ENCODE measurements at places on chromosomes 12 and 14.

GRCh38 chr14:34027990-34028495 lies 77.2 kb upstream of the EGLN3 start:
- no peak for DNase-seq

- DNase-seq, result no peak
Measured at GRCh38 chr14:105487986-105488777, 1.5 kb downstream of the CRIP1 start.

DNA sequence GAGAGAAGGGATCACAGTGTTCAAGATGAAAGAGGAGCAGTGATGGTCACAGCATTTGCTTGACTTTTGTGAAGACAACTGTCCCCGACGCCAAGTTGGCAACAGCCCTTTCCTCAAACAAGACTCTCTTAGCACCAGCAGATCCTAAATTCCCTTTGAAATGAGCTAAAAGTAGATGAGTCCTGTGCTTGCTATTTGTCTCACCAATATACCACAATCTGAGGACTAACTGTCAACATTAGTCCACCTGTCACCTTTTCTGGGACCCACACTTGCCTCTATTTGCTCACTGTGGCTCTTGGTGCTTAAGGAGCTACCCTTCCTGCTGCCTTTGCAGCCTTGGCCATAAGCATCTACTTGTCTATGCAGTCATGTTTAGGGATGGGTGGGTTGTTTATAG lies 47.4 kb upstream of the COL2A1 start:
- DNase-seq, result no peak

GRCh38 chr12:77999074-77999715 lies 168.5 kb downstream of the NAV3 start:
- DNase-seq, result no peak

GRCh38 chr12:3803865-3804472 lies 51.1 kb upstream of the CRACR2A start:
- DNase-seq, result peak; percentile 75

- no peak for DNase-seq
Measured at GRCh38 chr14:89675590-89675989, 258.6 kb upstream of the FOXN3 start.

DNA sequence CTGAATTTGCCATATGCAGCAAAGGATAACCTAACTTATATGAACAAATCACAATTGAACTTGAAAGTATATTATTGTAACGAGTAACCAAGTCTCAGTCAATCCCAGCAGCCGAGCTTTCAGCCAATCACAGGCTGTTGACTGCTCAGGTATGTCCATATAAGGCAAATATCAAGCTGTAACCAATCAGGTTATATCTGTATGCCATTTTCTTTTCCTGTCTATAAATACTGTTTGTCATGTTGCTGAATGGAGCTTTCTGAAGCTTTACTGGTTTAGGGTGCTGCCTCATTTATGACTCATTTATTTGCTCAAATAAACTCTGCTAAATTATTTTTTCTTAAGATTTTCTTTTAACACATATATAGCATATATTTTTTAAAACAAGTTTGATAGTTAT lies 1059.5 kb downstream of the GALC start:
- DNase-seq, result no peak

GRCh38 chr12:114063435-114063834 lies 97.3 kb upstream of the RBM19 start:
- DNase-seq, result no peak

DNA sequence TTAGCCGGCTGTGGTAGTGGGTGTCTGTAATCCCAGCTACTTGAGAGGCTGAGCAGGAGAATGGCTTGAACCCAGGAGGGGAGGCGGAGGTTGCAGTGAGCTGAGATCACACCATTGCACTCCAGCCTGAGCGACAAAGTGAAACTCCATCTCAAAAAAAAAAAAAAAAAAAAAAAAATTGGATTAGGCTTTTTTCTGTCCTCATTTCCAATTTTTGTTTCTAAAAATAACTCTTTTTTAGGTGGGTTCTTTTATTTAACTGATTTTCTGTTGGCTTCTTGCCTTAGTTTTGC lies 863.7 kb downstream of the LRFN5 start:
- DNase-seq, result no peak

GRCh38 chr14:103058164-103059055 lies 1.1 kb upstream of the CDC42BPB start:
- no peak for DNase-seq

GRCh38 chr14:100348784-100349685 lies 25.9 kb downstream of the SLC25A47 start:
- DNase-seq, result no peak

DNA sequence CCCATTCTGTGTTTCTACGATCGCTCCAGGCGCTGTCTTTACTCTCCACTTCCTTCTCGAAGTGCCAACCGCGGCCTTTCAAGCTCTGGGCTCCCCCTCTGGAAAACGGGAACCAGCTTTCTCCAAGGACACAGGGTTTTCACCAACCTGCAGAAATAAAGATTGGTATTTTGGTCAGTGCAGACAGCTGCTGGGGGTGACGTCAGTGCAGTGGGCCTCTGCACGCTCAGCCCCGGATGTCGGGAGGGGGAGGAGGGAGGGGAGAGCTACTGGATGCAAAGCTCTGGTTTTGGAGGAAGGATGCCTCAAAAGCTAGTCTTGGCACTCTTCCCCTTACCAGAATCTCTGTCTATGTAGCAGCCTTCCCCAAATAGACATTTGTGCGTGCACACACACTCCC lies 19.9 kb downstream of the HRK start:
- peak; percentile 67 for DNase-seq

GRCh38 chr12:89349814-89350213 lies 2.5 kb downstream of the DUSP6 start:
- DNase-seq, result no peak

DNA sequence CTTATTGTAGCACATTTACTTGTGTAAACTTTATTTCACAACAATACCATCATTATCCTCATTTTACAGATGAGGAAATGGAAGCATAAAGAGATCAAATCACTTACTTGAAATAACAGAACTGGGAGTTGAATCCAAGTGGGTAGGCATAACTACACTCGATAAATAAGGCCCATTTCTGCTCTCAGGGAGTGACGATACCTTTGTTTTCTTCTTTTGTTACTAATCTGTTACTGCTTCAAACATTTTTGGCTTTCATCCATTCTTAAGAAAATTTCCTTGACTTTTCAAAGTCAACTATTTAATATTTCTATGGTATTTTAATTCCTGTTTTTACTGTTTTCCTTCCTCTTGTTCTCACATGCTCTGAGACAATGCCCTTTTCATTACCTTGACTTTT lies 201.6 kb downstream of the ATP23 start:
- no peak for DNase-seq

- DNase-seq, result peak; percentile 93
Measured at GRCh38 chr12:124388679-124389137, 93.8 kb downstream of the RFLNA start.

DNA sequence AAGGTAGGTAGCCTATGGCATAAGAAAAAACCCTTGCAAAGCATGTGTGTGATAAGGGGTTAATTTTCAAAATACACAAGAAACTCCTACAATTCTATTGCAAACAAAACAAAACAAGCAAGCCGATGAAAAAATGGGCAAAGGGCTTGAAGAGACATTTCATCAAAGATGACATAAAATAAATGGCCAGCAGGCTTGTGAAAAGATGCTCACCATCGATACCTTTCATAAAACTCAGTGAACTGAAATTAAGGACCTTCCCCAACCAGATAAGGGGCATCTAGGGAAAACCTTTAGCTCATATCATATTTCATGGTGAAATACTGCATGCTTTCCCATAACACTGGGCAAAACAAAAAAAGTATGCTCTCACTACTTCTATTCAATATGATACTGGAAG lies 131.2 kb downstream of the PPM1H start:
- no peak for DNase-seq

- no peak for DNase-seq
Measured at GRCh38 chr14:100982353-100982752, 78.8 kb upstream of the RTL1 start.

DNA sequence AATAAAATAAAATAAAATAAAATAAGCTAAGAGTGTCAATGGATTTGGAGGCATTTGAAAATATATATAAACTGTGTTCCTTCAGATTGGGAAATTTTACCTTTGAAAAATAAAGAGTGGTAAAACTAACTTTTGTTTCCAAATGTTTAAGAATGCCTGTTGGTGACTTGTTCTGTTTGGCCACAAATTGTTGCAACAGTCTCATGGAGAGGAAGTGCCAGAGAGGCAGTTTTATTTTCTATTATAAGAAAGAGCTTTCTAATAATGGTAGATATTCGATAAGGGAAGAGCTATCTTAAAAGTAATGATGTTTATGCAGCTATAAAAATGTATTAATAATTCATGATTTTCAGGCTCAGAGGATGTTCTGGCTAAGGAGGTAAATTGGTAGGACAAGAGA lies 68.8 kb upstream of the MDGA2 start:
- DNase-seq, result no peak

GRCh38 chr14:92965281-92965680 lies 42.3 kb downstream of the CHGA start:
- DNase-seq, result no peak

GRCh38 chr12:75130811-75131210 lies 78.8 kb downstream of the KCNC2 start:
- DNase-seq, result no peak

GRCh38 chr14:68979021-68979721 lies at the start of gene ACTN1:
TSS of gene ACTN1 (minus strand) at chr14:68979302. CDS start at chr14:68979056, 246 bp downstream.
- DNase-seq, result peak; percentile 91

DNA sequence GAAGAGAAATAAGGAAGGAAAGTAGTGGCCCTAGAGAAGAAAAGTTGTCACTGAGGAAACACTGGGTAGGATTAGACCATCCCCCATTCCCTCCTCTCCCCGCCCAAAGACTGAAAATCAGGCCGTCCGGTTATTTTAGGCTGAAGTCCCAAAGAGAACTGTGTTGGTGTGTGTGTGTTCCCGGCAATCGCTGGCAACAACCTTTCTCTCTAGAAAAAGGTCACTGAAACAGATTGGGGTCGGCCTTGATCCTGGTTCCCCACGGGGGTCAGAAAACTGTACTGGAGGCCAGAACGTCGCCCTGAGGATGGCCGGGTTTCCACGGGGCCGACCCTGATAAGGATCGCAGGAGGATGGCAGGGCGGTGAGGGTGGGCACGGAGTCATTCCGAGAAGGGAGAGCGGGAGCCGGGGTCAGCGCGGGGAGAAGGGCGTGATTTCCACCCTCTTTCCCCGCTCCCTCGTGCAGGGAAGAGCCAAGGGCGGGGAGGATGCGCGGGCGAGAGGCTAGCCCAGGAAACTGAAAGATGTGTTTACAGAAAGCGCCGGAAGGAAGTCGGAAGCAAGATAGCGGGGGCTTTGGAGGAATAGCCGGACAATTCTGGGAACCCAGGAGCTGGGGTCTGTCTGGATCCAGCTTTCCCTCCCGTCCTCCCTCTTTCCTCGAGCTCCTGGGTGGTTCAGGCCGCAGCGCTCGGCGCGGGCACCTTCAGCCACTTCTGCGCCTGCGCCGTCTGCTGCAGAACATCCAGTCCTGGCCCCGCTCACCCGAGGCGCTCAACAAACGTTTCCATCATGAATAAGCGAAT lies 25.3 kb upstream of the SPTLC2 start:
- DNase-seq, result peak; percentile 83

DNA sequence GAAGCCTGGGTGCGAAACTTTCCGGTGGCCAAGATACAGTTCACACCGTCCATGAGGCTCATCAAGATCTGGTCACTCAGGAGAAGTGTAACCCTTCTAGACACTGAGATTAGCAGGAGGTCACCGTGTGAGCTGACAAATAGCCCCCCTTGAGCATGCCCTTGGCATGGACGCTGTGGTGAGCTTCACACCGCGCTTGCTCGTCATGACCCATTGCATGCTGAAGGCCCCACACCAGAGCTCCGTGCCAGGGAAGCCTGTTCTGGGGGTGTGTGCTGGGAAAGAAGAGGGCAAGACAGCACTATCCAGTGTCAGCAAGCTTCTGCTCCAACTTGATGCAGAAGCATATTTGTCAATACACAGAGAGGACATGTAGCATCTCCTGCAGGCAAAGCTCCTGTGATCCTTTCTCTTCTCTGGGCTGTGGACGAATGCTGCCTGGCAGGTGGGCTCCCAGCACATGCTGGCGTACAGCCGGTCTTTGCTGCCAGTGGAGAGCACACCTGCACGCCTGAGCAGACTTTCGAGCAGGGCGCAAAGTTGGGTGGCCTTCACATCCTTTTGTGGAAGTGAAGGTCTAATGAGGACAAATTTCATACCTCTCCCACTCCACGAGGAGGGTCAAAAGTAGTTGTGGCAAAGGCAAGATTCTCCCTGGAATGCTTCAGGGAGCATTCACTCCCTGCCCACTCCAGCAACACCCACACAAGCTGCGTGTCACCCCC lies 126.9 kb upstream of the FKBP4 start:
- no peak for DNase-seq

DNA sequence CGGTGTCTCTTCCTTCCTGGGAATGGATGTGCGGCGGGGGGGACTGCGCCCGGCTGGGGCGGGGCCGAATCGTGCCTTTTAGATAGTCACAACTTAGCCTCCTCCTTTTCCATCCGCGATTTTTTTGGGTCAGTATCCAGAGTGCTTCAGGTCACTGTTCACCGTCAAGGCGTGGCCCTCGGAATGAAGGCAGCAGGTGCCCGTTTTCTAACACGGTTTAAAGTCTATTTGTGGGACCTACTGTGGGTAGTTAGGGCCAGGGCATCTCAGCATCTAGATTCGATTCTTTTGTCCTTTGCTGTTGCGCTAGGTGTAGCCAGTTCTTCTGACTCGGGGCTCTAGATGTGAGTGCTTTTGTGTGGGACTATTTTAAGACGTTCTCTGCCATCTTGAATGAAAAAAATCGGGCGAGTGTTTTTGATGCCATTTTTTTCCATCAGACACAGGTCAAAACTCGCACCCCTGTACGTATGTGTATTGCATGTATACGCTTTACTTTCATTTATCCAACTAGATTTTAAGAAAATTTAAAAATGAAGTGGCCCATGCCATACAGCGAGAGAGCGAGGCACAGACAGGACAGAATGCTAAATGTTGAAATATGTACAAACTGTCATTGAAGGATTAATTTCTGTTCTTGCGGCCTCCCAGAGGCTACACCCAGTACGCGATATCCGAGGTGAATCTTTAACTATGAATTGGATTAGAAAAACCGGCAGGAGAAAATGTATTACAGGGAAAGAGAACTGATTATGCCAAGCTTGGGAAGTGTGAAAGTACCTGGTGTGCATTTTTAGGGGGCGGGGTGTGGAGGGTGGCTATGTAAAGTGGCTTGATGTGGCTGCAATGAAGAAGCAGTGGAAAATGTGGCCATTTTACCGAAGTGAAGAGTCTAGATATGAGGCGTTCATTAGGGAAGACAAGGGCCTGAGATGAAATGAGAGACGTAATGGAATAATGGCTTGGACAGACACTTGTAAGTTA lies 835 bp downstream of the VEZT start:
- peak; percentile 57 for DNase-seq

Data from right forelimb (tissue), 1 donor.